ENCODE measurements at places on chromosomes 6 and 20.

DNA sequence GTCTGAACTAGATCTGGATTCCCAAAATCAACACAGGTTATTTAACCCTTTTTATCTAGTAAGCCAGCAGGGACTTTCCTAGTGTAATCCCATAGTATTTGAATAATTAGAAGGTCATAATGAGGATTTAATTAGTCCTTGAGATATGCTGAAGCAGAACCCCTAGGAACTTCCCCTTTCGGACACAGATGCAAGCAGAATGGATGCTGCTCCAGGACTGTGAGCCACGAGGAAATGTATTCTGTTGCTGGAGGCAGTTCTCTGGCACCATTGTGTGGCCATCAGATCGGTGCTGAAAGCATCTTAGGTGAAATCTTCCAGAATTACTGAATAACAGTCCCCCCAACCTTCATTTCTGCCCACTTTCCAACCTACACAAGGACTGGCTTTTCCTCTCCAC lies 206.9 kb downstream of the TMEM242 start:
- DNase-seq: no peak

- no peak for DNase-seq
Observed at GRCh38 chr6:115001731-115002350, 659.0 kb upstream of the HS3ST5 start.

GRCh38 chr20:15310361-15310760 lies 972.9 kb upstream of the FLRT3 start:
- no peak for DNase-seq

- DNase-seq: no peak
Observed at GRCh38 chr20:50551288-50551687, 41.1 kb downstream of the PTPN1 start.

All from NCI-H524 (cell line).